ENCODE measurements at places on chromosomes 4 and X.

GRCh38 chrX:15619053-15619755, 18.4 kb upstream of the ACE2 start:
- no peak for DNase-seq

GRCh38 chr4:8090312-8090711, 68.3 kb downstream of the ABLIM2 start:
- DNase-seq = no peak

GRCh38 chr4:76420762-76421581, at the start of gene CCDC158:
CCDC158 (minus strand) TSS chr4:76421141; CDS start chr4:76403207, 17,934 bp downstream.
- DNase-seq = no peak

DNA sequence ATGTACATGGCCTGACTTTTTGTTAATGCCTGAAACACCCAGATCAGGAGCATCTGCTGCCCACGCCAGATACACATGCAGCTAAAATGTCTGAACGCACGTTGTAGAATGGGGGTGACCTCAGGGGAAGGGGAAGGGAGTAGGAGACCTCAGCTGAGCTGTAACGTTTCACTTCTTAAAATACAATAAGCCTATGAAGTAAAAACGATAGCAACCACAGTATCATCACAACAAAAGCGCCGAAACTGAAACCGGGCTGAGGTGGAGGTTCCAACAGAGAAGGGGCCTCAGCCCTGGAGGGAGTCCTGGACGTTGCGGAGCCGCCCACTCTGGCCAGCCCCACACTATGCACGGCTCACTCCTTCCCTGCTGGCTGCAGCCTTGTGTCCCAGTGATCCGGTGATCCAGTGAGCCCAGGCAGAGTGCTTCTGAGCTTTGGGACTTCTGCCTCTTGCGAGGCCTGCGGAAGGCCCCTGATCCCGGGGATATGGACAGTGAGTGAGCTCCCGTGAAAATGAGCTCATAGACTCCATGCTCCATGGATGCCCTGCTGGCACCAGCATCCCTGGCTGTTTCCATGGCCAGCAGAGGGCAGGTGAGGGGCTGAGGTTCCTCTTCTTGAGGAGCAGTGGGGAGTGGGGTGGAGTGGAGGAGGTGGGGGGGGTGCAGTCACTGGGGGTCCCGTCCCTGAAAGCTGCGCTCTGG, 52.0 kb downstream of the HMX1 start:
- DNase-seq = no peak

DNA sequence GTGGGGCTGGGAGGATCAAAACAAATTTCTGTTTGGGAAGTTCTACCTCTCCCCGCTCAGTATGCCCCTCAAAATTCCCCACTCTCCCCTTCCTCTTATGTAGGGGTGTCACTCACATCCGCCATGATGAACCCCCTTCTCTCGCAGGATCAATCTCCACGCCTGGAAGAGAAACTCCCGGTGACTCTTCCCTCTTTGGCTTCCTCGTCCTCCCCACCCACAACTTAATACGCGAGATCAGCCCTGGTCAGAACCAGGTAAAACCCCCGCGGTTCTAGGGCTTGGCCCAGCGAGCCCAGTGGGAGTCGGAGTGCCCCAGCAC, 427 bp downstream of the LAMTOR3 start:
- DNase-seq = no peak

DNA sequence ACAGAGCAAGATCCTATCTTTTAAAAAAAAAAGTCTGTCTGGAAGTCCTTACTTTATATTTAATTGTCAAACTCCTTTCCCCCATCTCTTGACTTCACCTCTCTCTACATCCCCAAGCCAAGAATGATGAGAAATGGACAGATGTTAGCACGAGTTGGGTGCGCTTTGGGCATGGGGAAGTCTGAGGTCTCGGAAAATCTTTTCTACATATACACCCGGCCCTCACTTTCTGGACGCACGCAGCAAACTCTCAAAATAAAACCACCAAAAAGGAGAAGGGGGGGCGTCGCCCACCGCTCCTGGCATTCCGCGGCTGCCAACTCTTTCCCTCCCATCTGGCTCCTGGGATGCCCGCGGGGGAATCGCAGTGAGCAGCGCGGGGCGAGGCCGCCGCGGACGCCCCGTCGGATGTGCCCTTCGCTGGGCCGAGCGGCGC, 756 bp downstream of the IGFBP7 start:
- DNase-seq = no peak

DNA sequence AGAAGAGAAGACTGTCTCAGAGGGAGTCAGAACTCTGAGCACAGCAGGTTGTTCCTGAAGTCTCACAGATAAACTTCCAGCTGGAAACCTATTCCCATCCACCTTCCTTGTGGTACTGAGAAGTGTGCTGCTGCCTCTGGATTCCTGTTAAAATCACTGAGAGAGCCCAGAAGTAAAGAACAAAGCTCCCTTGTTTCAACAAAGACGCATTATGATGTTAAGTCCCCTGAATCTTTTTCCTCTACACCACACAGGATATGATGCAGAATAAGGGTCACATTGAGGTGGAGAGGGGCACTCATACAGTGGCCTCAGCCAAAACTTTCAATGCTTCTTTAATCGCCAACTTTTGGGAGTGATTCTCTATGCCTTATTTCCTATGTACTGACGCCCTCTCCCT, 321.0 kb downstream of the OPHN1 start:
- no peak for DNase-seq
